ENCODE measurements at places on chromosomes 1 and 21.

DNA sequence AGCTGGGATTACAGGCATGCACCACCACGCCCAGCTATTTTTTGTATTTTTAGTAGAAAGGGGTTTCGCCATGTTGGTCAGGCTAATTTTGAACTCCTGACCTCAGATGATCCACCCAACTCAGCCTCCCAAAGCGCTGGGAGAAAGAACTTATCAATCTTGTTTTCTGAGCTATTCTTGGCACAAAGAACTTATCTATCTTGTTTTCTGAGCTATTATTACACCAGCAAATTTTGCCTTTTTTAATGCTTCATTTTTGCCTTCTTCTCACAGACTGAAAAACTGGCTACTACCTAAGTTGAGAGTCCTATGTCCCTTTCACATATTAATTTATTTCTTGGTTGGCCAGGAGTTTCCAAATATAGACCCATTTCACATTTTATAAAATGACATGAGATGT lies 9.3 kb downstream of the SLC16A1 start:
- no peak for DNase-seq

GRCh38 chr1:53264048-53264447 lies 25.7 kb upstream of the MAGOH start:
- no peak for DNase-seq

GRCh38 chr1:226804907-226805759 lies 65.3 kb upstream of the PSEN2 start:
- DNase-seq: no peak

- DNase-seq: no peak
Observed at GRCh38 chr1:1322418-1322817, 2.0 kb downstream of the INTS11 start.

DNA sequence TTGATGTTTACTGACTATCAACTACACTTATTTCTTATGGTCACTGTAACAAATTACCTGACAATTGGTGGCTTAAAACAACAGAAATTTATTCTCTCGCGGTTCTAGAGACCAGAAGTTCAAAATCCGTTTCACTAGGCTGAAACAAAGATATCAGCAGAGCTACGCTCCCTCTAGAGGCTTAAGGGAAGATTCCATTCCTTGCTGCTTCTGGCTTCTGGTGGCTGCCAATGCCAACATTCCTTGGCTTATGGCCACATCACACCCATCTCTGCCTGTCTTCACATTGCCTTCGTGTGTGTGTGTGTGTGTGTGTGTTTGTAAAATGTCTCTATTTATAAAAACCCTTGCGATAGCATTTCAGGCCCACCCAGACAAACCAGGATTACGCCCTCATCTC lies 66.4 kb downstream of the LMX1A start:
- DNase-seq: no peak

- DNase-seq: peak; percentile 37
Observed at GRCh38 chr21:38806153-38806941, 618 bp downstream of the ETS2 start.

- no peak for DNase-seq
Observed at GRCh38 chr1:207389728-207390464, 64.2 kb upstream of the CR2 start.

- no peak for DNase-seq
Observed at GRCh38 chr21:33254766-33255165, 11.4 kb upstream of the IL10RB start.

GRCh38 chr1:115090186-115090490 lies 835 bp upstream of the TSPAN2 start:
- DNase-seq: no peak

Data from B cell (primary cell).